ENCODE measurements at places on chromosomes 3 and 15.

GRCh38 chr3:150825916-150826377 lies 63.0 kb upstream of the SIAH2 start:
- no peak for DNase-seq

GRCh38 chr3:16211176-16211904 lies 36.9 kb downstream of the GALNT15 start:
- no peak for DNase-seq

DNA sequence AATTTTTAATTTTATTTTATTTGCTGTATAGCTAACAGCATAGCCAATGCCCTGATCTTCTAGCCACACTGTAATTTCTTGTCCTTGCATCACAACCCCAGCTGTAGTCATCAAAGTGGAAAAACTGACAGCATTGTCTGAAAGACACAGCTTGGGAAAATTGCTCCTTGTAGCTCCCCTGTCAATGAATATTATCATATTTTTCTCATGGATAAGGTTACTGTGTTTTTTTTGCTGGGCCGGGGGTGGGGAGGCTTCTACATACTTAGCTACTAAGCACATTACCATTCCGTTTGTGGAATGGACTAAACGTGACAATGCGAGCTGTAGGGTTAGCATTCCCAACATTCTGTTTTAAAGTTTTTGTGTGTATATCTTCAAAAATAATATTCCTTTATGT lies 381.3 kb downstream of the TIGIT start:
- no peak for DNase-seq

GRCh38 chr3:43273416-43273815 lies 12.9 kb upstream of the SNRK start:
- DNase-seq: no peak

- DNase-seq: no peak
Measured at GRCh38 chr3:14503033-14503705, 37.0 kb downstream of the GRIP2 start.
